RPMI8226 (cell line): ENCODE measurements at places on chromosomes 12 and 14.

DNA sequence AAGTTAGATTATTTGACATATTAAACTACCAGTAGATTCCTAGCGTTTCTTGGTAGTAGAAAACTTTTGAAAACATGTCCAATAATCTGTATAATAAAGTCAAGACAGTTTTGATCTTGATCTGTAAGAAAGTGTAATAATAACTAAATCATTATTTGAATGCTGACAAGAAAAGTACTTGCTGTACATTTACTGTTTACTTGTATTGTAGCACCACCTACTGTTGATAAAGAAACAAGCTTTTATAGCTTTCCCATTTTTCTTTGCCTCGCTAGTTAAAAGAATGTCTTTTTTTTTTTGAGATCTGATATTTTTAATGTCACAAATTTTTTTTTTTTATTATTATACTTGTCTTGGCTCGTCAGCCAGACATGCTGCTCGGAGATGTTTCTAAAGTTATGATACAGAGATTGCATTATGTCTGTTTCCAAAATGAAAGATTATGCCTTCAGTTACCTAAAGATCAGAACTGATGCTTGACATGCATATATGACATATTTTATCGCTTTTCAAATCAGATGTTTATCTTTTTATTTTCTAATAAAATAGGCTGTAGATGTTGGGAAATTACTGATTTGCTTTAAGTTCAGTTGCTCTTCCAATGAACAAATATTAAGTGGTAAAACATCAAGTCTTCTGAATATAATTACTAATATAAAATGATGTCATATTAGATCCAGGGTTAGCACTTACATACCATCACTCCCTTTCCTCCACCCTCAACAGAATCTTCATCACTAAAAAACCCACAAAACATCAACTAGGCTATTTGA lies 140.5 kb downstream of the AKAP6 start:
- no peak for DNase-seq

- DNase-seq, result no peak
Measured at GRCh38 chr14:48129472-48129871, 454.1 kb upstream of the MDGA2 start.

DNA sequence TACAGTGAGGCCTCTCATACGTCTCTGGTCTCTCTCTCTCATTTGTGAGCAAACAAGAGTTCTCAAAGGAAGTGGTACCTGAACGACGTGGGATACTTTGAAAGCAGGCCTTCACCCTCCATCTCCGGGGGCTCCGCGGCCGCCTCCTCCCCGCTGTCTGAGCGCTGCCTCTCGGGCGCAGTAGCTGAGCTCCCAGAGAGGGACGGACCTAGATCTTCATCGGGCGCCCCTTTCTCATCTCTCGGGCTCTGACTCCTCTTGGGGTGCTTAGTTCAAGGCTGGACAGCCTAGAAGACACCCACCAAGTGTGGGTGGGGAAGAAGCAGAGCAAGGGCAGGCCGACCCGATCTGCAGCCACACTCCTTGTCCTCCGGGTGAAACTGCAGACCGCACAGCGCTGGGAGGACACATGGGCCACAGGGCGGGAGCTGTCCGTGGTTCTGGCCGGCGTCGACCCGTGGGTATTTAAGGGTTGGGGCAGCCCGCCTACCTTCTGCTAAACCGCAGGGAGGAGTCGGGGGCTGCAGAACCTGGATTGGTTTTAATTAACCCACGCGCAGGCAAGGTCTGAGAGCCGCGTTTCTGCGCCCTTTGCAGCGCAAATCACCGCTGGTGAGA lies 92.7 kb downstream of the PAH start:
- peak; percentile 6 for DNase-seq

GRCh38 chr12:112198120-112198733 lies 72.9 kb downstream of the TRAFD1 start:
- peak; percentile 49 for DNase-seq

GRCh38 chr14:75705014-75705413 lies 44.0 kb downstream of the TTLL5 start:
- no peak for DNase-seq

- DNase-seq, result no peak
Measured at GRCh38 chr12:121003650-121004049, 12.6 kb downstream of the C12orf43 start.

DNA sequence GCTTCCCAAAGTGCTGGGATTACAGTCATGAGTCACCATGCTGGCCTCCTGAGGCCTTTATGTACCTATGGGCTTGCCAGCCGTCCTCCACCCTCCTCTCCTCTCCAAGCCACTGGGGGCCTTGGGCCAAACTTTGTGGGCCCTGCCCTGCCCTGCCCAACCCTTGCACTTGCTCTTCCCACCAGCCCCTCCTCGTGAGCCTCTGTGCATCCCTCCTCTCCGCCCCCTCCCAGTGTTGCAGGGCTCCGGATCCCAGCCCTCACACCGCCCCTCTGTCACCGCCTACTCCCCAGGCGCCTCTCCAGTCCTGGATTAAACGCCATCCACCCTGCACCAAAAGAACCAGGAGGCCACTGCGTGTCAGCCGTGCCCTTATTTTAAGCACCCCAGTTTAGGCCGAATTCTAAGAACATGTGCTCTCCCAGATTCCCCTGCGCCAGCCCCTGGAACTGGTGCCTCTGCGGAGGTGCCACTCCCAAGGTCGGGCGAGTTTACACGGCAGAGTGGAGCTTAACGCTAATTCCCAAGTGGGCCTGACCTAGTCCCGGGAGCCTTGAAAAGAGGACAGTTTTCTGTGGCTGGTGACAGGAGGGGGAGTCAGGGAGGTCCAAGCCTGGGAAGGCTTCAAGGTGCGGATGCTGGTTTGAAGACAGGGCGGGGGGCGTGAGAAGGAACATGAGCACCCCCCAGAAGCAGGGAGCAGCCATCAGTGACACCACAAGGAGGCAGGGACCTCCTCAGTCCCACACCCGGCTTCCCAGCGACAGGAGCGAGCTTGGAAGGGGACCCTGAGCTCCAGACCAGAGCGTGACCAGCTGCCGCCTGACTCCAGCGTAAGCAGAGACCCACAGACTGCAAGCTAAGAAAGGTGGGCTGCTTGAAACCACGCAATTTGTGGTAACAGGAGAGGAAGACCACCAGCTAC lies 21.2 kb upstream of the CDCA4 start:
- DNase-seq, result no peak

GRCh38 chr14:56933446-56933845 lies 123.2 kb upstream of the OTX2 start:
- DNase-seq, result no peak

DNA sequence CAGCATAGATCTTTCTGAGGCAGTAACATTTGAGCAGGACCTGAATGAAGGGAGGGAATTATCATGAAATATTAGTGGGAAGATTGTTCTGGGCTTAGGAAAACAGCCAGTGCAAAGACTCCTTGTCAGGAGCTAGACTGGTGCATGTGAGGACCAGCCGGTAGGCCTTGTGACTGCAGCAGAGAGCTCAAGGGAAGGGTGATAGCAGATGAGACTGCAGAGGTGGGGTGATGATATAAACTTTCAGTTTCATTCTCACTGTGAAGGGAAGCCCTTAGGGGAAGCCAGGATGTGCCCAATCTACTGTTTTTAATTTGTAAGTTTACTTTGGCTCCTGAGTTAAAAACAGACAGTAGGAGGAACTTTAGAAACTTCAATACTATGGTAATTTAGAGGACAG lies 12.4 kb downstream of the IL22 start:
- peak; percentile 62 for DNase-seq

DNA sequence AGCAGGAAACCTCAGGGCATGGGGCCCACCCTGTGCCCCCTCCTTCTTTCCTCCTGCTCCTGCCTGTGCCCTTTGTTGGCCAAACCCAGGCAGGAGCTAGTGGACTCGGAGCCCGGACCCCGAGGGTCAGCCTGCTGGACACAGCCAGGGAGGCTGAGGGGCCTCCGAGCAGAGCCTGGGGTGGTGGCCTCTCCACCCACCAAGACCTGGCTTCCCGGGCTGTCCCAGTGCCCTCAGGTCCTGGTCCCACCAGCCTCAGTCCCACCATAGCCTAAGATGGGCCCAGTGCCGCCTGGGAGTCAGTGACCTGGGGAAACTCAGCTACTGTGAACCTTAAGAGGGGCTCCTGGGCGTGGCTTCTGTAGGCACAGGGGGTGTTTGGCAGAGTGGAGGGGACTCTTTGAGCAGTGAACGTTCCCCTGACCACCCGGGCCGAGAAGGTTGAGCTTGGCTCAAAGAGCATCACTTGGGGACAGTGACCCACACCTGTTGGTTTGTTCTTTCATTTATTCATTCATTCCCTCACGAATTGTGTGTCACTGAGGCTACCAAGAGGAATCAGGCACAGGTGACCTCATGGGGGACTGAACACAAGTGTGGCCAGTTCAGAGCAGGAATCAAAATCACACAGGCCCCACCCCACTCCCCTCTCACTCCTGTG lies 266.1 kb downstream of the ADGRD1 start:
- DNase-seq, result no peak
